ENCODE measurements at places on chromosomes 5 and 9.

GRCh38 chr5:41009232-41009631 is 61.9 kb downstream of the MROH2B start:
- no peak for DNase-seq

- no peak for DNase-seq
Observed at GRCh38 chr9:136137321-136138265, 18.9 kb upstream of the TMEM250 start.

DNA sequence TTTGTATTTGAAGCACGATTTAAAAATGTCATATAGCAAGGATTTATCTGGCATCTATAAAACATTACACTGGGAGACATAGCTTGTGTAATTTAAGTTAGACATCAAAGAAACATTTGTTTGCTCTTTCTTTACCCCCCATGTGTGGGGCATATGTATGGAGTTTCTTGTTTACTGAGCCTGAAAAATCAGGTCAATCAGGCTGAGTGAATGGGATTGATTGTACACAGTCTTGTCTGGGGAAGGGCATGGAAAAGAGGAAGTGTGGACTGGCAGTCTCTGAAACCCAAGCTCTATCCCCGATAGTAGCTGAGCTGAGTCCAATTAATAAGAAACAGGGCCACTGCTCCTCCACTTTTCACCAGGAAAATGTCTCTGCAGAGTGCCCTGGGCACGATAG is 49.4 kb downstream of the SLC46A2 start:
- DNase-seq: no peak

DNA sequence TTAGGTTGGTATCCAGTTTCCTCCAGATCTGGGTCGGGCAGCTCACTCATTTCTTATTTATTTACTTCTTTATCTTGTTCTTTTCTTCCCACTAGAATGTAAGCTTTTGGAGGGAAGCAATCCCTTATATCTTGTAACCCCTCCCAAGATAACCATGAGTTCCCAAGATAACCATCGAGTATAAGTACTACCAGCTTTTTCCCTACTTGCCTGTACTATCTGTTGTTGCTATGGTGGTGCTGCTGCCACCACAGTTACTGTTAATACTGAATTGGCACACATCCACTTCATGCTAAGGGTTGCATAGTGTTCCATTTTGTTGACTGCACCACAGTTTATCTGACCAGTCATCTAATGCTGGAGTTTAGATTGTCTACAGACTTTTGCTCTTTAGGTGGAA is 19.9 kb downstream of the NUP214 start:
- DNase-seq: no peak

DNA sequence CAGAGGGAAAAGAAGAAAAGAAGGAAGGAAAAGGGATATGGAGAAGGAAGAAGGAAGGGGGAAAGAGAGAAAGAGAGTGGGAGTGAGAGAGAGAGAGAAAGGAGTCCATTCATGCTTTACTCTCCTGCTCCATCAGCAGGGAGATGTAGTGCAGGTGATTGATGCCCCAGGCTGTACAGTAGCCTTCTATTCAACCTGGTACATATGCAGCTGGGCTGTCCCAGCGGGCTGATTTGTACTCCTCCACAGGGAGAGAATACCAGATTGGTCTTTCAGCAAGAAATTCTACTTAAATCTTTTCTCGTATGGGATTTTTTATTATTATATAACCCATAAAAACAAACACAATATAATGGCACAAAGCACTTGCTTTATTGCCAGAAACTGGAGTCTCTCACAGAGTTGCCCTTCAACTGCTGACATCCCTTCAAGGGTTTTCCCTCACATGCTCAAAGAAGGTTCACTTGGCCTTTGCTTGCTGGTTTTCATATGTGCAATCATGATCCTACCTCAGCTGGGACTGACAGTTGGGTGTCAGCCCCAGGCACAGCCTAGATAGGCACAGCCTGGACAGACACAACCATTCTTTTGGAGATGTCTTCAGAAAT is 380.1 kb upstream of the RIOK2 start:
- no peak for DNase-seq

GRCh38 chr5:176427971-176428370 is 11.6 kb upstream of the CLTB start:
- DNase-seq: no peak

GRCh38 chr9:27491154-27491553 is 32.9 kb upstream of the IFNK start:
- no peak for DNase-seq

GRCh38 chr5:10479154-10479721 is 37.6 kb downstream of the ROPN1L start:
- no peak for DNase-seq

DNA sequence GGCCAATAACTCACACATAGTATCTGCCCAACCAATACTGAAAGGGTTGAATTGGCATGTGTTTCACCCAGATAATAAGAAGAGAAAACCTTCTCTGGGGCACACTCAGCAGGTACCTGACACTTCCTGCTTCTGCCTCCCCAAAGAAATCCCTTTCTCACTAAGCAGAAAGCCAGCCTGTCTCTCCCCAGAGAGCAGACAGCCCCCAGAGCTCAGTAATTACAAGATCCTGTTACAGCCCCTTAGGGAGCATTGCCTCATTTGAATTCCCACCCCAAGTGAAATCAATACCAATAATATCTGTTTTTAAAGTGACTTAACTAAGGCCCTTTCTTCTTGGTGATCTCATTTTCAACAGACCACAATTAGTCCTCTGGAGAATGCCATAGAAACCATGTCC is 38.5 kb upstream of the FOXI1 start:
- DNase-seq: no peak

GRCh38 chr9:109602987-109603386 is 104.9 kb upstream of the PTPN3 start:
- peak; percentile 8 for DNase-seq

GRCh38 chr9:70136632-70137031 is 93.0 kb downstream of the MAMDC2 start:
- DNase-seq: no peak

- DNase-seq: peak; percentile 60
Observed at GRCh38 chr5:56481428-56482357, 248.6 kb upstream of the ANKRD55 start.

GRCh38 chr9:124477648-124478285 is 27.5 kb downstream of the ADGRD2 start:
- DNase-seq: no peak

- DNase-seq: no peak
Observed at GRCh38 chr9:70390933-70391341, 23.5 kb downstream of the KLF9 start.
